Calu3 (cell line): ENCODE measurements at places on chromosomes 13 and 19. TPM values are rescaled to one million over a fixed set of nuclear protein-coding genes. Genes with fewer than 3 reads are reported as not detected.

DNA sequence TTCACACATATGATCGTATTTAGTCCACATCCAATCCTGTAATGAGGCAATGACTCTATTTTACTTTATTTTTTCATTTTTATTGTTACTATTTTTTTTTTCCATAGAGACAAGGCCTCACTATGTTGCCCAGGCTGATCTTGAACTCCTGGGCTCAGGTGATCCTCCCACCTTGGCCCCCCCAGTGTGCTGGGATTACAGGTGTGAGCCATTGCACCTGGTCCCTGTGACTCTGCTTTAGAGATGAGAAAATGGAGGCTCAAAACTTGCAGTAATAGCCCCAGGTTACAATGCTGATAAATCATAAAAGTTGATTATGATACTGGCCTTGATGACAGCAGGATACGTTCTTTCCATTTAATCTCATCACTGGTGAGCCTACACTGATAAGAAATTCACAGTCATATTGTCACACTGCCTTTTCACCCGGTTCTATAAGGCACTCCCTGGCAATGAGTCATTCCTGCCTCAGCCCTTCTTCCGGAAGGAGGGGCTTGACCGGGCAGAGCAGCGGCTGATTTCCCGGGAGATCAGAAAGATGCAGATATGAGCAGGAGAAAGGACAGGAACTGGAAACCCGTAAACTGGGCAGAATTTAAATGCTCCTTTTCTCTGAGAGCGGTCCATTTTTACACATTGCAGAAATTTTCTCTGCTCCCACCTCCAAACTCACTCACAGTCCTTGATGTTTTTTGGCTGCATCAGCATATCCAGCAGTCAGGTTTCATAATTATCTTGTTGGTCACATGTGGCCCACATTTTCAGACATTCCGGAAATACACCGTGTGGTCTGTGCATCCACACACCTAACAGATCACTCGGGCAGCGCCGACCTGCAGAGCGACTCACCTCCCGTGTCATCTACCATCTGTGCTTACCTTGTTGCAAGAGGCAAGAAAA lies 616.4 kb downstream of the EFNB2 start:
- DNase-seq = peak; percentile 47

- no peak for DNase-seq
These were observed 240.5 kb downstream of the SLC7A1 start for GRCh38 chr13:29355029-29355428.

DNA sequence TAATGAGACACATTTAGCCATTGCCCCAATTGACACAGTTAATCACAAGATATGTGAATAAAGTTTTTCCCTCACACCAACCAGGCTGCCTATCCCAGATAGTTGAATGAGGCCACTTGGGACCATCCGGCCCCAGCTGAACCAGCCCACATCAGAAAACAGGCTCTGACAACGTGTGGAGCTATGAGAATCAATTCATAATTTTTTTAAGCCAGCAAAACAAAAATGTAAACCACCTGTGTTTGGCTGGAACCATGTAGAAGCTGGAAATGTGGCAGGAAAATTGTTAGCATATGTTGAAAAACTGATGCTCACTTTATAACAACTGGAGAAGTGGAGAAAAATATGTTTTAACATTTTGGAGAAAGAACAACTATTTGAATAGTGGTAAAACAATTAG lies 1161.3 kb downstream of the SLITRK1 start:
- no peak for DNase-seq

- DNase-seq = no peak
These were observed 239.9 kb upstream of the CSNK1A1L start for GRCh38 chr13:37345391-37345790.

- DNase-seq = no peak
These were observed 2.0 kb downstream of the MTUS2 start for GRCh38 chr13:28822151-28822550.

GRCh38 chr13:51397262-51397941 lies 55.4 kb downstream of the INTS6 start:
- DNase-seq = no peak

DNA sequence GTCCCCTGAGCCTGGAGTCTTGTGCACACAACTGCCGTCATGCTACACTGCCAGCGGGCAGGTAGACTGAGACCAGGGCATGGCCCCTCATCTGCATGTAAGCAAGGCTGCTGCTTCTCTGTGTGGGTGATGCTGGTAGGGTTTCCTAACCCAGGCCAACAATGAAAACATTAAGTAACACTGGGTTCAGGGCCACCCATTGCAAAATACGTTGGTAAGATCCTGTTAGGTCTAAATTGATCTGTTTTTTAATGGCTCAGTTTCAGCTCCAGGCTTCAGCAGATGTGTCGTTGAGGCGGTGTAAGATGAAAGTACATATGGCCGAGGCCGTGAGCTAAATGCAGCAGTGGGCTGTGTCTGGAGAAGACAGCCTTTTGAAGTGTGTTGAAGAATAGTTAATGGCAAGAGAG lies 383.4 kb downstream of the IRS2 start:
- no peak for DNase-seq

DNA sequence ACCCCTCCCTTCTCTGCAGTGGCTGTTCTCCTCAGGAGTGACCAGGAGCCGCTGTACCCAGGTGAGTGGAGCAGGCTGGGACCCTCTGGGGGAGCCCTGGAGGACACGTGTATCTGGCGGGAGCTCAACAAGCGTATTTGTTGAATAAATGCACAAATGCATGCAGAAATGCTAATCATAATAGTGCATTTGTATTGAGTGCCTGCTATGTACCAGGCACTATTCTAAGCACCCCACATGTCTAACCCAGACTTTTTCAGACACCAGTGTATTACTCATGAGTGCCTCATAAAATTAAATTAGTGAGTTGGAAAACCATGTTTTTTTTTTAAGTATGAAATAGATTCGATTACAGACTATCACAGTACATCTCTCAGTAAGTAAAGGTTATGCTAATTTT lies 7.9 kb downstream of the HPN start:
- no peak for DNase-seq

The RXFP2 gene
- total RNA-seq = not detected in 2 replicates

The ZNF681 gene
- 3.7 and 6.9 TPM in 2 replicates for total RNA-seq

The ZNF709 gene
- 1.6 and 1.7 TPM in 2 replicates for total RNA-seq
